PC-3 (cell line): ENCODE measurements at places on chromosomes 13 and 19.
A peak's percentile ranks its signal among the peaks of the same experiment; 100 is the strongest.

GRCh38 chr19:45789035-45789786, 3.4 kb downstream of the DMWD start:
- peaks cover 8% of the 10 kb centered on the region; the same call in 1 of the 2 replicates for H3K36me3 ChIP-seq
- peaks cover 6% of the 10 kb centered on the region; the same call in 1 of the 2 replicates for H3K4me1 ChIP-seq
- no peak overlapping the region for H3K4me3 ChIP-seq
- no peak overlapping the region for H3K27ac ChIP-seq
- DNase-seq: no peak

DNA sequence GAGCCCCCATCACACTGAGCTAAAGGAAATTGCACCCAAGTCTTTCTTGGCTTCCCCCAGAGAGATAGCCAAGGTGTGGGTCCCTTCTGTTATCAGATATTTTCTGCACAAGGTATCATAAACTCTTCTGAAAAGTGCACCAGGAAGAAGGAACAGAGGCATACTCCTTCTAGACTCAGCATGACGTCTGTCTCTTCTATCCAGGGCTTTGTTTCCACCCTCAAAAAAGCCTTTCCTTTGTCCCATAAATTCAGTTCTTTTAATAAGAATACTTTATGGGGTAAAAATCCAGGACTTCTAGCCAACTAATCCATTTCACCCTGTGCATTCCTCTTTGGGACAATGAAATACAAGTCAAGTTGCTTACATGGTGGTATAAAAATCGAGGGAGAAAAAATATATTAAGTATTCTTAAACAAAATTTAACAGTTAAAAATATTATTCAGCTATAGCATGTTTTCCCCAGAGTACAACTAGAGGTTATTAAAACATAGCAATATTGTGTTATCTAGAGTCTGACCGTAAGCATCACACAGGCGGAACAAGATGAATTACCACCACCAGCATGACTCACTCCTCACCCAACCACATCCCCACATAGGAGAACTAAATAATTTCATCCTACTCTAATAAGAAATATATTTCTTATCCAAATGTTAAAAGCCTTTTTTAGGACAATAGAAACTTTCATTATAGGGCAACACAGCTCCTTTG, 79.9 kb upstream of the GPC6 start:
- no peak overlapping the region for H3K27ac ChIP-seq
- DNase-seq: peak; percentile 30
- no peaks in the 10 kb centered on the region for H3K27me3 ChIP-seq
- H3K36me3 ChIP-seq: no peaks in the 10 kb centered on the region

GRCh38 chr19:2815923-2816322, 3.7 kb upstream of the ZNF554 start:
- H3K36me3 ChIP-seq: no peaks in the 10 kb centered on the region
- no peak overlapping the region for H3K27ac ChIP-seq
- H3K4me3 ChIP-seq: no peak overlapping the region
- no peak for DNase-seq
- H3K27me3 ChIP-seq: no peaks in the 10 kb centered on the region

- DNase-seq: no peak
- 0 out of 2 replicates have a peak, but pooled peaks cover 3% of the 10 kb centered on the region for H3K4me1 ChIP-seq
- H3K36me3 ChIP-seq: peaks cover 8% of the 10 kb centered on the region
Measured at GRCh38 chr19:11323601-11324078, 15.8 kb downstream of the RAB3D start.

DNA sequence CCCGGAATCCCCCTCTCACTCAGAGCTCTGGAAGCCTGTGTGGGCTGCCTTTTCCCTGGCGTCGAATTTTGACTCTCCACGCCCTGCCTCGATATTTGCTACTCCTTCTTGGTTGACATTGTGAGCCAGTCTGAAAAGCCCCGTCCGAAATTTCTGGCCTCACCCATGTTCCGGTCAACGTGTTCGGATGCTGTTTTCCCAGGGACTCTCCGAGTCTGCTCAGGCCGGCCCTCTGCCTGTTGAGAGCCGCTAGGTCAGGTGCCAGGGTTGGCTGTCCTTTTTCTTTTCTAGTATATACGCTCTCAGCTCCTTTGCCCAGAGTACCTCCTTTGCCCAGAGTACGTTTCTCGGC, 6.8 kb upstream of the DGKH start:
- peak overlapping the region; percentile 53 for H3K27ac ChIP-seq
- no peaks in the 10 kb centered on the region for H3K27me3 ChIP-seq
- H3K4me3 ChIP-seq: peak overlapping the region; percentile 84
- peaks cover 30% of the 10 kb centered on the region for H3K4me1 ChIP-seq
- peak; percentile 61 for DNase-seq

- no peak overlapping the region for H3K27ac ChIP-seq
- no peaks in the 10 kb centered on the region for H3K36me3 ChIP-seq
- peaks cover 12% of the 10 kb centered on the region; the same call in 1 of the 2 replicates for H3K4me1 ChIP-seq
Measured at GRCh38 chr19:46256855-46257254, 27.3 kb downstream of the IGFL1 start.

DNA sequence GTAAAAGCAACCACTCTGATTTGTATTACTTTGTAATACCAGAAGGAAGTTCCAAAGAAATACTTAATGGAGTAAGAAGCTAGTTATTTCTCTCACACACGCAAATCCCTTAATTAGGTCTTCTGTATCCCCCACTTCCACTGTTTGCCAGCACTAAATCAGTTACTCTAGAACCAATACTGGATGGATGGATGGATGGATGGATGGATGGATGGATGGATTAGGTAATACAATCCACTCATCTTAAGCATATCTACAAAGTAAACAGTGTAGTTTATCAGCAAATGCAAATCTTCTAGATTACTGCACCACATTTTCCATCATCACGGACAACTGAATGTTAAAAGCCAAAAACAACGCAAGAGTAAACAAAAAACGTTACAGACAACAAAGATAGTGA, 5.2 kb upstream of the EFNB2 start:
- H3K4me1 ChIP-seq: 0 out of 2 replicates have a peak, but pooled peaks cover 3% of the 10 kb centered on the region
- H3K4me3 ChIP-seq: no peak overlapping the region
- no peak for DNase-seq
- H3K36me3 ChIP-seq: peaks cover 32% of the 10 kb centered on the region; the same call in 1 of the 2 replicates
- no peaks in the 10 kb centered on the region for H3K27me3 ChIP-seq
- H3K27ac ChIP-seq: no peak overlapping the region

GRCh38 chr13:68540244-68540643, 1310.1 kb upstream of the PCDH9 start:
- no peaks in the 10 kb centered on the region for H3K36me3 ChIP-seq
- no peaks in the 10 kb centered on the region for H3K4me1 ChIP-seq
- no peak overlapping the region for H3K4me3 ChIP-seq

- DNase-seq: no peak
- H3K4me1 ChIP-seq: no peaks in the 10 kb centered on the region
- H3K4me3 ChIP-seq: no peak overlapping the region
- H3K36me3 ChIP-seq: no peaks in the 10 kb centered on the region
- H3K27me3 ChIP-seq: no peaks in the 10 kb centered on the region
Measured at GRCh38 chr13:65125236-65125635, 2104.9 kb downstream of the PCDH9 start.

DNA sequence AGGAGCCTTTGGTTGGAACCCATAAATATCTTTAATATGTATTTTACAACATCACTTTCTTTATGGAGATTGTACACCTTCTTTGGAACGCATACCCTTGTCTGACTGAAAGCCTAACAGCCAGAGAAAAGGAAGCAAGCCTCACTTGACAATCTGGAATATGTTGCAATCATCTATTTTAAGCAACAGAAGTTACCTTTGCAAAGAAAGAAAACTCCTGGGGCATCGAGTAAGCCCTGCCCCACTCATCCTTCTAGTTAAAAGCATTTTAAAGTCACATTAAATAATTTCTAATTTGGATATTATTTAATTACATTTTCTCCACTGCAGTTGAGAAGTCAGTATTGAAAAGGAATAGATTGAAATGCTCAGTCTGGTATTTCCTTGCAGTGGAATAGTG, 542.7 kb downstream of the MYO16 start:
- H3K27ac ChIP-seq: no peak overlapping the region
- no peaks in the 10 kb centered on the region for H3K27me3 ChIP-seq
- no peaks in the 10 kb centered on the region for H3K36me3 ChIP-seq
- no peak for DNase-seq

DNA sequence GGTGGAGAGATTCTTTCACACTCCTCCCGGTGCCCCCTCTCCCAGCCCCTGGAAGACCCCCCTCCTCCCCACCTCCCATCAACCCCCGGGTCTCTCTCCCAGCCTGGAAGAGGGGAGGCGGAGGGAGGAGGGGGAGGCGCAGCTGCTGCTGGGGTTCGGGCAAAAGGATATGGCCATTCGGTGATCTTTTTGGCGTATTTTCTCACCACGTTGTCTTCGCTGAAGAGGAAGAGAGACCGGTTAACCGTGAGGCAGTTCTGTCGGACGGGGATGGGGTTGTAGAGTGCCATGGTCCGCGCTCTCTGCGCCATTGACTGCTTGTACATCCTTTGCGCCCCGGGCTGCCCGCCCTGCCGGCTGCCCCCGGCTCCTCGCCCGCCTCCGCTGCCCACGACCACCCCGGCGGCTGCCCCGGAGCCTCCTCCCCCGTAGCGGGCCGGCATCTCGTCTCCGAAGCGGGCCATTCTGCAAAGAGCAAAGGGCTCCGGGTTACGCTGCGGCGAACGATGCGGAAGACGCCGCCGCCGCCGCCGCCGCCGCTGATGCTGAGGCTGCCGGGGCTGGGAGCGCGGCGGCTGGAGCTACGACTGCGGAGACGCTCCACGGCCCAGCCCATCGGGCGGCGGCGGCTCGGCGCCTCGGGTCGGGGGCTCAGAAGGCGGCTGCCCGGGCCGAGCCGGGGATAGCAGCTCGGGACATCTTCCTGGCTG, 363 bp downstream of the CACNA1A start:
- H3K27ac ChIP-seq: no peak overlapping the region
- H3K4me3 ChIP-seq: no peak overlapping the region
- H3K27me3 ChIP-seq: peaks cover 91% of the 10 kb centered on the region
- H3K4me1 ChIP-seq: no peaks in the 10 kb centered on the region
- no peak for DNase-seq

GRCh38 chr13:99185606-99186005, 15.0 kb upstream of the UBAC2 start:
- no peak overlapping the region for H3K27ac ChIP-seq
- no peaks in the 10 kb centered on the region for H3K36me3 ChIP-seq
- H3K4me1 ChIP-seq: no peaks in the 10 kb centered on the region
- no peak for DNase-seq
- no peaks in the 10 kb centered on the region for H3K27me3 ChIP-seq

DNA sequence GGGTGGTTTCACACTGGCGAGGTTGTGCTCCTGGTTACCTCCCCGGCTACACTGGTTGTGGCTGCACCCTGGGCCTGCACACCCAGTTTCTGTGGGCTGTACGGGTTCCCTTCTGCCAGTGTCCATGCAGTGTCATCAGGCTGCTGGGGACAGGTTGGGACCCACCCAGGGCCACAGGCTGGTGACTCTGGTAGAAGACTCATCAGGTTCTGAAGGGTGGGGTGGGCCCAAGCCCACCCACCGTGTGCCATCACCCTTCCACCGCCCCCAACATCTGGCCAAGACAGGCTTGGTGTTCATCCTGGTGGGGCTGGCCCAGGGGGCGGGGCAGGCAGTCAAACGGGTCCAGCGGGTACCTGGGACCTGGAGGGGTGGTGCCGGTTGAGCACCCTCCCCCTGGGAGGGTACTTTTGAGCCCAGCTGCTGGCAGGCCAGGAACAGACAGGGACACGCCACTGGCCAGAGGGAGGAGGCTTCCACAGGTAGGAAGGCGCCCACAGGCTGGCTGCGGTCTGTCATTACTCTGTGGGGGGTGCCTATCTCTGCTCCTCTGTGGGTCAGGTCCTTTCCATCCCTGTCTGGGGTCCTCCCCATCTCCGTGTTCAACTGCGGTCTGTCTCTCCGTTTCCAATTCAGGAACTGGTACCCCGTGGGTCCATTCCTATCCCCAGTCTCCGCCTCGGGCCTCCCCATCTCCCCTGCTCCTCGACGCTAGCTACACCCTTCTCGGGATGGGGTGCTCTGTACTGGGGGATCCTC, at the start of gene RNF225:
TSS of gene RNF225 (plus strand) at position 437 of the 759 bp plus-strand sequence. CDS start 434 bp downstream, outside the sequence.
- H3K27ac ChIP-seq: peak within 1 kb of the TSS; percentile 6; the same call in 1 of the 2 replicates
- H3K36me3 ChIP-seq: peaks cover 42% of the 10 kb centered on the region
- peak; percentile 83 for DNase-seq
- H3K4me3 ChIP-seq: no peak within 1 kb of the TSS
- H3K27me3 ChIP-seq: no peaks in the 10 kb centered on the region
- H3K4me1 ChIP-seq: peaks cover 28% of the 10 kb centered on the region

DNA sequence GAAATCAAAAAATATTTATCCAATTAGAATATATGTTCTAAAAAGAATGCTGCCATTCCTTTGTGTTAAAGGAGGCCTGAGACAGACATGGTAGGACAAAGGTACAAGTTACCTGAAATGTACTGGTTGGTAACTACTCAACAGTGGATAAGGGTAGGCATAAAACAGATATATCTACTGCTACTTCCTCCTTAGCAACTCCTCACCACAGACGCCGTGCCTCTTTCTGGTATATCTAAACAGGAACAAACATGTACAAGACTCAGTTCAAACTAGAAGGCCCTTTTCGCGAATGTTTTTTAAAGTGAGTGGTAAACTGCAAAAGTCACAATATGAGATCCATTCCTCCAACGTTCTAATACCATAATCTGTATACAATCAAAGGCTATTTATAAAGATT, 86.9 kb downstream of the TBC1D4 start:
- no peaks in the 10 kb centered on the region for H3K4me1 ChIP-seq
- no peak for DNase-seq
- no peaks in the 10 kb centered on the region for H3K27me3 ChIP-seq
- no peak overlapping the region for H3K27ac ChIP-seq

GRCh38 chr13:42633495-42633894, 59.5 kb downstream of the TNFSF11 start:
- H3K36me3 ChIP-seq: no peaks in the 10 kb centered on the region
- H3K27ac ChIP-seq: no peak overlapping the region
- no peaks in the 10 kb centered on the region for H3K27me3 ChIP-seq
- H3K4me1 ChIP-seq: no peaks in the 10 kb centered on the region; the same call in 1 of the 2 replicates

DNA sequence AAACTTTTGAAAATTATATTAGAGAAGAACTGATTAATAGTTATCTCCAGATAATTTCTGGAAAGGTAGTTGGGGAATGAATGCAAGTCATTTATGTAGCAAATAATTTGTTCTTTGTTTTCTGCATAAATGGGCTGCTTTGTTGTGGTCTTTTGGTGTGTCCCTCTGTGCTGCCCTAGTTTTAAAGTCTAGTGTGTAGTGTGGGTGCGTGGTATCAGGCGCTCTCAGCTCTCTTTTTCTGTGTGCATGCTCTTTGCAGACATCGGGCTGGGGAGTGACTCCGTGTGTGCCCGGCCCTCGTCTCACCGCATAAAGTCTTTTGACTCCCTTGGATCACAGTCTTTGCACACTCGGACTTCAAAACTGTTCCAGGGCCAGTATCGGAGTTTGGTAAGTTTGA, 94.5 kb downstream of the ARHGEF7 start:
- no peaks in the 10 kb centered on the region for H3K36me3 ChIP-seq
- H3K4me1 ChIP-seq: peaks cover 10% of the 10 kb centered on the region; the same call in 1 of the 2 replicates
- H3K27me3 ChIP-seq: no peaks in the 10 kb centered on the region

- H3K4me3 ChIP-seq: no peak overlapping the region
- no peak for DNase-seq
- peaks cover under 1% of the 10 kb centered on the region; the same call in 1 of the 2 replicates for H3K36me3 ChIP-seq
- no peaks in the 10 kb centered on the region for H3K27me3 ChIP-seq
- H3K27ac ChIP-seq: no peak overlapping the region
- H3K4me1 ChIP-seq: no peaks in the 10 kb centered on the region
Measured at GRCh38 chr19:18532168-18532890, 10.5 kb upstream of the ELL start.

- H3K36me3 ChIP-seq: no peaks in the 10 kb centered on the region
- no peak overlapping the region for H3K27ac ChIP-seq
- no peaks in the 10 kb centered on the region for H3K4me1 ChIP-seq
- DNase-seq: no peak
Measured at GRCh38 chr13:59856281-59856810, 307.4 kb downstream of the DIAPH3 start.

GRCh38 chr13:48686636-48687210, 33.0 kb downstream of the CYSLTR2 start:
- H3K4me1 ChIP-seq: no peaks in the 10 kb centered on the region
- no peak for DNase-seq
- H3K4me3 ChIP-seq: no peak overlapping the region
- H3K27ac ChIP-seq: no peak overlapping the region

- no peak overlapping the region for H3K27ac ChIP-seq
- H3K4me3 ChIP-seq: no peak overlapping the region
- H3K4me1 ChIP-seq: no peaks in the 10 kb centered on the region
- peaks cover 26% of the 10 kb centered on the region for H3K36me3 ChIP-seq
Measured at GRCh38 chr13:27086599-27087265, 84.9 kb downstream of the USP12 start.
